ENCODE measurements at places on chromosomes 16 and 17.

DNA sequence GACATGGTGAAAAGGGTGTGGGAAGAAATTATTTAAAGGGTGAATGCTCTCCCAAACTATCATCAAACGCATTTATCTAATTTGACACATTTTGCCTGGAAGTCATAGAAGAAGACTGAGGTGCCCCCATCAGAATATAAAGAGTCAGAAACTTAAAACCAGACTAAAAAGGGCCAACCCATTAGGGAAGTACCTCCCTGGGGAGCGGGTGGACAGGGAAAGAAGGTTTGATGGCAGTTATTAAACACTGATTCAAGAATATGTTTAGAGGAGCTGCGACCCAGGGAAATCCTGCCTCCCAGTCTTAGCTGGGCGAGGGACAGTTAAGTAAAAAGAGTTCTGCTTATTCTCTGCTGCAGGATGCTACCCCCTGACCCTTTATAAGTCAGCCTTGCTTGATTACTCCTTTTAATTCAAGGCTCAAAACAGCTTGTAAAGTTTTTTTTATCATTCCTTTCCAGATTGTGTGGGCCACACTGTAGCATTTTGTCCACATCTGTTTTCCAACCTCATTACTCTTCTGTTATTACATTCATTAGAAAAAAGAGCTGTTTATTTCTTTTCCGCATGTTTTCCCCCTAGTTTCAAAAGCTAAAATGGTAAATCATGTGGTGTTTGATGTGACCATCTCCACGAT lies 138.5 kb upstream of the TBX2 start:
- no peak for DNase-seq

DNA sequence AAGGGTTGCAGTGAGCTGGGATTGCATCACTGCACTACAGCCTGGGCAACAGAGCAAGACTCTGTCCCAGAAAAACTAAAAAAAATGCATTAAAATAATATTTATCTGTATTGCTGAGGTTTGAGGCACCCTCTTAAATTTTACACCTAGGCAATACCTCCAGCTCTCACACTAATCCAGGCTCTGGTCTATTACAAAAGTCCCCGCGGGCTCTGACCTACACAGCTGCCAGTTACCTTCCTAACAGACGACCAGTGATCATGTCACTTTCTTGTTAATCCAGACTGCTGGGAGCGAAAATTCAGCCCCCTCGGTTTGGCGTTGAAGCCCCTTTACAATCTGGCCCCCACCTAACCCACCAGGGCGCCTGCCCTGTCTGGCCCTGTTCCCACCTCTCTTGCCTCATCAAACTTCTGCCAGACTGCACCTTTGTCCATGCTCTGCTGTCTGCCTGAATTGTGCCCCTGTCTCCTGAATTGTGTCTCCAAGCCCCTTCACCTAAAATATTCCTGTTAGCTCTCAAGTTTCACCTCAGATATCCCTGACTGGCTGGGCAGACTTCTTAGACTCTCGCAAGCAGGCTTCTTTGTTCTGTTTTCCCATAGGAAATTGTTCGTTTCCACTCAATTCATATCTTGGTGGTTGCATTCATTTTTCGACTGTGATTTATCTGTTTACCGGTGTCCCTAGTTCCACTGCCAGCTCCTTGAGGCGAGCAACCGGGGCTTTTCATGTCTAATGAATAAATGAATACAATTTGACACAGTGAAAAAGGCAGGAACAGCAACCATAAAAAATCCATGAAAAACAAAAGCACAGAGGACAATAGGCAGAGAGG lies 65.9 kb downstream of the PITPNC1 start:
- DNase-seq = no peak

- DNase-seq = no peak
Observed at GRCh38 chr17:75481194-75482068, 25.0 kb downstream of the TMEM94 start.

DNA sequence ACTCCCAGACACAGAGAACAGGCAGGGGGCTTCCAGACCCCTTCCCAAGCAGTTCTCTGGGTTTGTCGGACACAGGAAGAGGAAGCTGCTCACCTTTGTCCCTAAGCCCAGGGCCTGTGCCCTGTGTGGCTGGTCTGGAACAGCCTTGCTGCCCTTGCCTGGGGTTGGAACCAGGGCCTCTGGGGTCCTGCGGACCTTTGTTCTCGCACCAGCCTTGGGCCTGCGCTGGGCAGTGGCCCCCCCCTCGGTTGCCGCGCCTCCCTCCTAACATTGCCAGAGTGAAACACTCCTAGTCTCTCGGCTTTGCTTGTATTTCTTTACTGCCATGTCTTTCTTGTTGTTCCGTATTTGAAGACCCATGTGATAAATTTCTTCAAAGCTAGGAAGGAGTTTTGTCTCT lies 8.5 kb upstream of the IL17C start:
- DNase-seq = no peak

DNA sequence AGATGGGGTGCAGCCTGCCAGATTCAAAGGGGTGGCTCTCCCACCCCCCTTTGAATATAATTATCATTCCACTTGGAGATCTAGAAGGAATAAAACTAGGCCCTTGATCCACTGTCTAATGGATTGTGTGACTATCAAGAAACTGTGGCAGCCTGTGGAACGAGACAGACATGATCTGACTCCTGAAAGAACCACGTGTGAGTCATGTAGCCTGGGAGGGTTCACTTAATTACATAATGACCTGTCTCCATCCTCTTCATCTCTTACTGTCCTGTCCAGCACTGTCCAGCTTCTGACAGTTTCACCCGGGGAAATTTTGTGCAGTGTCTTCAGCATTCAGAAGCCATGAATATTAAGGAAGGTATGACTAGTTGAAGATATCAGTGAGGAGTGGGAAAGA lies 43.3 kb upstream of the CDH13 start:
- no peak for DNase-seq

GRCh38 chr16:56109205-56109604 lies 82.1 kb upstream of the GNAO1 start:
- no peak for DNase-seq

DNA sequence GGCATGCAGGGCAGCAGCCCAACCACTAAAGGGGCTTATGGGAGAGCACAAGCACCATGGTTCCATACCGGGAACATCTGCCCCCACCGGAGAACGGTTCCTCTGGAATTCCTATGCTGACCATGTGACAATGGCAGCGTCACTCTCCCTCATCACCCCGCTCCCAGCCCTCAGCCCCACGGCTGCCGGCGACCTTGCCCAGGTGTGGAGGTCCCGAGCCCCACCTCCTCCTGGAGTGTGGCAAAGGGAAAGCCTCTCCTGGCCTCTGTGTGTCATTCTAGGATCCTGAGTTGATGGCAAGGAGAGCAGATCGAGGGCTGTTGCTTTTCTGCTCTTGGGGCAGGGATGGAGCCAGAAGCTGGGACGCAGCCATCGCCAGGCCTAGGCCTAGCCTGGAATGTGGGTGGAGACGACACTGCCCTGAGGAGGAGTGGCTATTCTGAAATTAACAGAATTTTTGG lies 17.8 kb upstream of the RNPS1 start:
- no peak for DNase-seq

- no peak for DNase-seq
Observed at GRCh38 chr17:77444984-77445759, 304.4 kb downstream of the SEC14L1 start.

DNA sequence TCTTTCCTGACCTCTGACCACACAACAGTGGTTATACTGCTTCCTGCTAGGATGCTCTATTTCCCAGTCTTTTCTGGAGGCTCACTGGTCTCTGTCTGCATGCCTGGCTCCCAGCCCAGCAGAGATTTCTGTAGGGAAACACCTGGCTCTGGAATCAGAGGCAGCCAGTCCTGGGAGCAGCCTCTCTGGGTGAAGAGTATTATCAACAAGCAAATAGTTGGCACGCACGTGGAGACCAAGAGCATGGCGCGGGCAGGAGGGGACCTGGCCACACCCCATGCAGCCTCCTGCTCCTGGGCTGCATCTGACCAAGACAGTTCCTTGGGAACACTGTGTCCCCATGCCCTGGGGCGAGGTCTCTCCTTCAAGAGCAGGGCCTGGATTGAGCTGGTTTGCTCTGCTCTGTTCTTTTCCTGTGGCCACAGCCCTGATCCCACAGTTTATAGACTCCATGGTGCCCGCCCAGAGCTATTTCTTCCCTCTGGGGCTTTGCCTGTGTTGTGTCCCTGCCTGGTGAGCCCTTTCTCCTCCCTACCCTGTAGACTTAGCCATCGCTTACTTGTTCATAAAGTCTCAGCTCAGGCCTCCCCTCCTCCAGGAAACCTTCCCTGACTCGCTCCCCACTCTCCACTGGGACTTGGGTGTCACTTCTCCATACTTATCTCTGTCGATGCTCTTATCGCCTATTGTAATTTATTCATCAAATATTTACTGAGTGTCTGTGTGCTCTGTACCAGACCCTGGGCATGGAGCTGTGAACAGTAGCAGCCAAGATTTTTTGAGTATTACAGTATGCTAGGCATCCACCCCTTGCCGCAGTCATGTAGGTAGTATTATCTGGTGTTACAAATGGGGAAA lies 60.6 kb downstream of the SCNN1B start:
- DNase-seq = no peak

DNA sequence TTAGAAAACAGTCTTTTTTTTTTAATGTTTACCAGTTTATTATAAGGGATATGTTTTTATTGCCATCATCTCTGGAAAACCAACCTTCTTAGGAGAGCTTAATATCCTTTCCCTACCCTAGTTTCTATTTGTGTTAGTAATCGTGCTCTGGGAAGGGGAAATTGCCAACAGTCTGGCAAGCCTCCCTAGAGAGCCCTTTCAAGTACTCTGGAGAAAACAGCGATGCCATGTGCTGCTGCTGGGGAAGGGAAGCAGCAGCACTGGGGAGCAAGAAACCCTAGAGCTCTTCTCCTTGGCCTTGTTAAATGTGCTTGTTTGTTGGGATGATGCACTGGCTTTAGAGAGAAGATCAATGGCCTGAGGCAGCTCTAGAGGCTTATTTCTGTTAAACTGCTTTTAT lies 10.3 kb downstream of the RETREG3 start:
- DNase-seq = no peak

DNA sequence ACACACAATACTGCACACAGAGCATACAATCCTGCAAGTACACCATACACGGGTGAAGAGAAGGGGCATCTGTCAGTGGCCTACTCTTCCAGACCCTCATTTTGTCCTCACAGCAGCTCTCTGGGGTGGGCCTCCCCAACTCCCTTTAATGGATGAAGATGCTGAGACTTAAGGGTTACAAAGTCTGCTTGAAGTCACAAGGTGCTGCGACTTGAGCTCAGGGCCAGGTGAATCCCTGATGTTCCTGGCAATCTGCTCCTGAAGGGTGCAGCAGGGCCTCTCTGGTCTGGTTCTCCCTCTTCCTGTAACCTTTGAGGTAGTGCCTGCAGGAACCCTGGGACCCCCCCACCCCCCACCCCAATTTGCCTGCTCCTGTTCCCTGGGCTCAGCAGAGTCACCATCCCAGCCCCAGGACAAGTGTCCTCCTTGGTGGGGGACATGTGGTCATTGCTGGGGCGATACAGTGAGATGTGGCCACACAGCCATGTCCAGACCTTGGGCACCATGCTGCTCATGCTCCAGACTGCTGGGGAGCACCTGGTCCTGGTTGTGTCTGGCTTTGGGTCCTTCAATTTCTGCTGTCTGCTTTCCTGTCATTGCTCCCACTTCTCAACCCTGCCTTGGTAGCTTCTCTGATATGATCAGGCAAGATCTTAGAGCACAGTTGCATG lies 107.5 kb downstream of the METRNL start:
- no peak for DNase-seq

DNA sequence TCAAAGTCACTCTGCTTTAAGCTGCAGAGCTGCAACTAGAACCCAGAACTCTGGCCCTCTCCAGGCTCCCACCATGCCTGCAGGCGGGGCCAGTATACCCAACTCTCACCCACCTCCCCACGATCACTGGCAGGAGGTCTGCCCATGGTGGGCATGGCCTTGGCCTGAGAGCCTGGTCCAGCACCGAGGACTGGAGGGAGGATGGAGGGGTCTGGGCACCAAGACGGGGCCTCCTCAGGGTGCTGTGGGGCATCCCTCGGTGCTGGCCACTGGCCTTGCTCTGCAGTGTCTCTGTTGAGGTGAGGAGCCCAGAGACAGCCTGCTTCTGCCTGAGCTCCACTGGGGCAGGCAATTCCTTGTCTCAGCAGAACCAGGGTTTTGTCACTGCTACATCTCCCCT lies 1.5 kb upstream of the KRT16 start:
- DNase-seq = no peak

DNA sequence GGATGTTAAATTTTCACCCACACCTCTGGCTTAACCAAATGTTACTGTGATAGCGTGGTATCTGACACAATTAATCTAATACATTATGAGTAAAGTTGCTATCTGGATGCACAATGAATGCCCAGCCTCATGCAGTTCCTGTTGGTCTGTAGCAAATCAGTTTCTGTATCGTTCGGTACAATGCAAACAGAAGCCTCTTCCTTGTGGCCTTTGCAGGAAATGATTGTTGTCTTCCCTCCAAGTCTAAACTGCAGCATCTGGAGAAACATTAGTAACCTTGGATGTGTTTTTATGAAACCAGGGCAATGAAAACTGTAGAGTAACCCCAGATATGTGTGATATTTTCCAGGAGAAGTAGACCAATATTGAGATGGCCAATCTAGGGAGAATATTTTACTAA lies 46.8 kb downstream of the CYB561 start:
- DNase-seq = no peak

DNA sequence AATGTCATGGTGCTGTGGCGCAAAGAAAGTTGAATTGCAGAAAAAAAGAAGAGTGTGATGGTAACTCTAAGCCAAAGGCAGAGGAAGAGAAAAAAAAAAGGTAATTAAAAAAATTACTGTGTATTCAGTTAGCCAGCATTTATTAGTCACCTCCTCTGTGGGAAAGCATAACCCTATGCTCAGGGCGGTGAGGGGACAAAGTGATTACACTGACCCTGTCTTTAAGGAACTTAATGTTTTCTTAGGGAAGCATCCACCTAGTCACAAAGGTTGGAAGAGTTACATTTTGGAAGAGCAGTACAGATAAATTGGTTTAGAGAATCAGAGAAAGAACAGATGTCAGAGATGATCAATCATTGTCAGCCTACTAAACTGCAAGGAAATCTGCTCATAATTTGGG lies 410.3 kb downstream of the CDH11 start:
- DNase-seq = no peak

DNA sequence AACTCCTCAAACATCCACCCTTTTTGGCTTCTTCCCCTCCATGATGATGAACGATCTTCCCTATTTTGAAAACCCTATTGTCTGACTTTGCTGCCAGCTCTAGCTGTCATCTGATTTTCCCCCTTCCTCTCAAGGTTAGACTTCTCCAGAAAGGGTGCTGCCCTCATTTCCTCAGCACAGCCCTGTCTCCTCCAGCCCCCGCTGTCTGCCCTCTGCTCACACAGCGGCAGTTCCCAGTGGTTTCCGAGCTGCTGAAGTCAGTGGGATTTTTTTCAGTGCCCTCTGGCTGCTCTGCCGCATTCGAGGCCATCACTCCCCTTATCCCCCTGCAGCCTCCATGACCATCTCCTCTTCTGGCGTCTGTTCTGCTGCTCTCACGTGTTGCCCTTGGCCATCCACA lies 26.6 kb upstream of the C17orf107 start:
- DNase-seq = no peak

- peak; percentile 60 for DNase-seq
Observed at GRCh38 chr17:74457146-74457819, 9.2 kb upstream of the CD300A start.

- no peak for DNase-seq
Observed at GRCh38 chr16:85931596-85932402, 32.8 kb downstream of the IRF8 start.

- no peak for DNase-seq
Observed at GRCh38 chr16:54930005-54930868, at the start of gene IRX5. IRX5 (plus strand) TSS chr16:54930865; CDS start chr16:54931199, 334 bp downstream.
